ENCODE measurements at places on chromosomes 5 and 9.

- no peak for DNase-seq
- no peak overlapping the region for H3K4me3 ChIP-seq
- peaks cover 2% of the 10 kb centered on the region for H3K27me3 ChIP-seq
- no peaks in the 10 kb centered on the region for H3K4me1 ChIP-seq
- H3K27ac ChIP-seq = no peak overlapping the region
Observed at GRCh38 chr9:37381094-37381741, 41.3 kb upstream of the GRHPR start.

- H3K27ac ChIP-seq = peak overlapping the region; percentile 79
- H3K27me3 ChIP-seq = no peaks in the 10 kb centered on the region
- no peak overlapping the region for H3K4me3 ChIP-seq
- no peak for DNase-seq
- H3K36me3 ChIP-seq = peaks cover 87% of the 10 kb centered on the region
Observed at GRCh38 chr9:129909851-129910250, 74.6 kb downstream of the USP20 start.

- peaks cover 8% of the 10 kb centered on the region for H3K4me1 ChIP-seq
- peaks cover 12% of the 10 kb centered on the region for H3K27me3 ChIP-seq
- H3K4me3 ChIP-seq = no peak overlapping the region
- no peak for DNase-seq
- no peaks in the 10 kb centered on the region for H3K36me3 ChIP-seq
Observed at GRCh38 chr5:175471628-175472027, 6.7 kb upstream of the SFXN1 start.

GRCh38 chr5:147507480-147508126 lies 2.3 kb downstream of the DPYSL3 start:
- no peak overlapping the region for H3K4me3 ChIP-seq
- peaks cover 35% of the 10 kb centered on the region for H3K27me3 ChIP-seq
- no peaks in the 10 kb centered on the region for H3K36me3 ChIP-seq
- H3K4me1 ChIP-seq = peaks cover 4% of the 10 kb centered on the region

DNA sequence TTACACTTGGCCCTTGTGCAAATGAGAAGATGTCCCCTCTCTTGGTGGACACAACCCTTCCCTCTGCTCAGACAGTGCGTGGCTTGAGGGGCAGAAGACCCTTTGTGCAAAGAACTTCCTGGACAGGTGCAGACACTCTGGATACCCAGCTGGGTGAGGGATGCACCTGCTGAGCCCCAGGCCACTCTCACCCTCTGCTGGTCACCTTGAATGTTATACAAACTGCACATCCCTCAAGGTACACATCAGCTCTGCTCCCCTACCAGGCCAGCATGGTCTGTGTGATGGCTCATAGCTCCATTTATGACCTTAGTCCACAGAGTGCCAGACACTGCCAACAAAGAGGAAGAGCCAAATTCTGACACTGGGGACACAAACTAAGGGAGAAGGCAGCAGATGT lies 3.1 kb upstream of the DIRAS2 start:
- H3K27ac ChIP-seq = no peak overlapping the region
- peaks cover 12% of the 10 kb centered on the region for H3K36me3 ChIP-seq
- peaks cover 11% of the 10 kb centered on the region for H3K4me1 ChIP-seq
- no peak overlapping the region for H3K4me3 ChIP-seq

DNA sequence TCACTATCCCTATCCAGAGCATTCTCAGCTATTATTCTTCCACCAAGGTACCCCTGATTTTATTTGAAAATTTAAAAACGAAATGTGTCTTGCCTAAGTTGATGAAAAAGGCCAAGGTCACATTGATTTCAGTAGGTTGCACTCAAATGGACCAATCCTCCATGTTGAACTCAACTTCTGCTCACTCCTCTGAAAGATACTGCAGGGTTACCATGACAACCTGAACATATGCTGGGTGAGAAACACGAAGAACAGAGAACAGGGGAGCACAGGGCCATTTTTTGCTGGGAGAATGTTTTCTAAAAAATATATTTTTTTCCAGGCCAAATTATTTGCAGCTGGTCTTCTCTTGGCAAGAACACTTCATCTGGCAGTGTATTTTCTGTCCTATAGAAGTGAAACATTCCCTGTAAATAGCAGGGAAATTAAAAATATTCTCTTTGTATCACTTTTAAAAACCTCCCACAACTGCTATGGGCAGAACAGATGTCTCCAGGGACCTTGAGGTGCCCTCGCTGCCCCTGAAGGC lies 215.9 kb downstream of the NXNL2 start:
- H3K27ac ChIP-seq = no peak overlapping the region
- no peaks in the 10 kb centered on the region for H3K4me1 ChIP-seq
- H3K27me3 ChIP-seq = peaks cover 8% of the 10 kb centered on the region
- no peak for DNase-seq
- peaks cover 2% of the 10 kb centered on the region for H3K36me3 ChIP-seq
- H3K4me3 ChIP-seq = no peak overlapping the region

GRCh38 chr5:89281766-89282553 lies 399.0 kb upstream of the MEF2C start:
- H3K4me1 ChIP-seq = no peaks in the 10 kb centered on the region
- H3K27me3 ChIP-seq = no peaks in the 10 kb centered on the region
- no peak overlapping the region for H3K27ac ChIP-seq
- DNase-seq = no peak
- no peaks in the 10 kb centered on the region for H3K36me3 ChIP-seq
- H3K4me3 ChIP-seq = no peak overlapping the region

DNA sequence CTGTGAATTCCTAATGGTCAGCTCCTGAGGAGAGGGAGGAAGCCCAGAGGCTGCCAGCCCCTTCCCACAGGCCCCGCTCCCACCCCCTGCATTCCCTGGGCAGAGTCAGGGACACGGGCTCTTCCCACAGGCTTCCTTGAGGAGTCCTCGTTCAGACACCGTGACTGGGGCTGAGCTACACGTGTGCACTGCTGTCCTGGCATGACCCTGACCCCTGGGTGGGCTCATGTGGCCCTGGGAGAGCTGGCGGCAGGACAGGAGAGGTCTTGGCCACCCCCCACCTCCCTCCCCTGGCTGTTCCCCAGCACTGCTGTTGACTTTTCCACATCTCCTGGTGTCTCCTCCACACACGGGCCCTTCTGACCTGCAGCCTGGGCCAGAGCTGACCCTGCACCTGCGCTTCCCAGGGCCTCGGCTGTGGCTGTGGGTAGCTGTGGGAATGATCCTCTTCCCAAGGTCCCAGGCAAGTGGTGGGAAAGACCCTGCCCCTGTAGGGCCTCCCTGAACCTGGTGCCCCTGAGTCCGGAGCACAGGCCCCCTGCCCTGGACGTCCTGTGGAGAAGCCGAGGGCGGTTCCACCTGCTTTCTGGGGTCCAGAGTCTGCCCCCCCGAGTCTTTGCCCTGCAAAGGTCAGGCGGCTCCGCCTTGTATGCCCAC lies 56.5 kb upstream of the NKD2 start:
- no peaks in the 10 kb centered on the region for H3K36me3 ChIP-seq
- H3K27ac ChIP-seq = no peak overlapping the region
- H3K27me3 ChIP-seq = peaks cover 46% of the 10 kb centered on the region
- no peak overlapping the region for H3K4me3 ChIP-seq
- peaks cover 8% of the 10 kb centered on the region for H3K4me1 ChIP-seq
